Coronary artery (tissue), 2 donors: ENCODE measurements at places on chromosomes 5 and 9.

DNA sequence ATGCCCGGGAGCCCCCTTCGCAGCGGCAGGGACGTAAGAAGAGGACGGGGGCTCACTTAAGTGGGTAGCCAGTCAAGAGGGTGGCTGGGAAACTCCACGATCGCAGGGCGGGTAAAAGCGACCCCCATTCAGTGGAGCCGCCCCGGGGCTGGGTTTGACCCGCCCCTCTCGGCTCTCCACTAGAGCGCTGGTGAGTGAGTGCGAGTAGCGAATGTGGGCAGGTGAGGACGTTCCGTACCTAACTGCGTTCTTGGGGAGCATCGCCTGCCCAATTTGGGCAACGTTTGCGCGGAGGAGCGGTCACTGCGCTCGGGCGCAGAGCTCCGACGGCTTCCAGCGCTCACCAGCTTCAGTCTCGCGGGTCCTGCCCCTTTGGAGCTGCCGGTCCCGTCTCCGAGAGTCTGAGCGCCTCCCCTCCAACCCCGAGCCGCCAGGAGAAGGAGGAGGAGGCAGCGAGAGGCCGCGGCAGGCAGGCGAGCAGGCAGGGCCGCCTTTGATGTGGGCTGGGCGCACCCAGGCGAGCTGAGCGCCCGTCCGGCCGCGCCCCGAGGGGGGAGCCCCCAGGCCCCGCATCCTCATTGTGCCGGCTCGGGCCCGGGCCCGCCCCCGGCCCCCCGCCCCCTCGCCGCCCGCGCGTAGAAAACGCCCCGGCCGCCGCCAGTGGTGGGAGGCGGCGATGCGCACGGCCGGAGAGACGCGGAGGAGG is at the start of gene FGF18:
TSS of gene FGF18 (plus strand) at position 666 of the 706 bp plus-strand sequence. CDS start 553 bp downstream, outside the sequence.
- peak; percentile 76 for DNase-seq

DNA sequence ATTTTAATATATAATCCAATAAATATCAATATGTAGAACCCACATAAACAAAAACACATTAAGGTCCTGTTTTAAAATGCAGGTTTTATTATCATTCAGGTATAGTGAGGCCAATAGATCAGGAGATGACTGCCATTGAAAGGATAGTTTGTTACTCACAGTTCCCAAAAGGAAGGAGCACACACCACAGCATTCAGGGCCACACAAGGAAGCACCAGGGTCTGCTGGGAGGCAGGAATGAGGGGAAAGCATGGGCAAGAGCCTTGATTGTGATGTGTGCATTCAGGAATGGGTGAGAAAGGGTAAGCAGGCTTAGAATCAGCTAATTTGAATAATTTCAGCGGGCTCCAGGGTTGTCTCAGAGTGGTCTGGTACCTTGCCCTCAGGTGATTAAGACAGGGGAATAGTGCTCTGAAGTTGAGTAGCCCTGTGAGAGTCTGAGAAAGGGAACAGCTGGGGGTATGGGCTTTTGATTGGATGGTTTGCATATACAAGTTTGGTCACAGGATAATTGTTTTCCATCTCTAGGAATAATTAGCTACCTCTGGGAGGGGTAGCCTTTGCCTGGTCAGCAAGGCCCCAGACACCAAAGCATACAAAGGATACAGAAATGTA is 19.8 kb upstream of the OTULIN start:
- DNase-seq: no peak

DNA sequence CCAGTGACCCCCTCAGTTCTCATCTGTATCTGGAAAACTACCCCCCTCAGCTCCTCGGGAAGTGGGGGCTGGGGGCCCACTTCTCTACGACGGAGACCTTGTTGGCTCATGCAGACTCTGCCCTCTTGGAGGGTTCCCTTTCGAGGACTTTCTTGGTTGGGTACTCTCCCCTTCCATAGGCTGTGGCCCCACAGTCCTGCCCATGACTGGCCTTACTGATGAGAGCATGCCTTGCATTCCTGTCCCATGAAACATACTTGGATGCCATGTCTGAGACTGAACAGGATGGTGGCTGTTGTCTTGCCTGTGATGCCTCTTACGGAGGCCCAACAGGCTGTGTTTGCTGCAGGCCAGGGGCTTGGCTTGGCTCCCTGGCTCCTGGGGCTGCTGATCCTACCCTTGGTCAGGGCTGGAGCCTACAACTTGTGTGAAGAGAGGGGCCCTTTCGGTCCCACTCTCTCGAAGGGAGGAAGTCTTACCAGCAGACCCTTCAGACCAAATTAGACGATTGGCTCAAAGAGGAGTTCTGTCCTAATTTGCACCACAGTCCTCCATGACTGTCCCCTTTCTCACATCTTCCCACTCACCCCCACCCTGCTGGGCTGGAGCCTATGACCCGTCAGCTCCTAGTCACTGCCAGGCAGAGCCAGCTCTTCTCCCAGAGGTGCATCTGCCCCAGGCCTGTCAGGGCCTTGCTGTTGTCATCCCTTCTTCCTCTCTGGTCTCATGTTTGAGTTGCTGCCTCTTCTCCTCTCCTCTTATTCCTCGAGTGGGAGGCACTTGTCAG is 109.9 kb downstream of the CACNA1B start:
- DNase-seq: no peak

- DNase-seq: no peak
Observed at GRCh38 chr9:107712390-107712789, 222.8 kb upstream of the KLF4 start.

GRCh38 chr5:160324886-160325285 is 12.5 kb upstream of the CCNJL start:
- DNase-seq: no peak

- no peak for DNase-seq
Observed at GRCh38 chr5:103465891-103466290, 96.7 kb downstream of the NUDT12 start.

GRCh38 chr9:38047301-38048251 is 21.5 kb downstream of the SHB start:
- no peak for DNase-seq

DNA sequence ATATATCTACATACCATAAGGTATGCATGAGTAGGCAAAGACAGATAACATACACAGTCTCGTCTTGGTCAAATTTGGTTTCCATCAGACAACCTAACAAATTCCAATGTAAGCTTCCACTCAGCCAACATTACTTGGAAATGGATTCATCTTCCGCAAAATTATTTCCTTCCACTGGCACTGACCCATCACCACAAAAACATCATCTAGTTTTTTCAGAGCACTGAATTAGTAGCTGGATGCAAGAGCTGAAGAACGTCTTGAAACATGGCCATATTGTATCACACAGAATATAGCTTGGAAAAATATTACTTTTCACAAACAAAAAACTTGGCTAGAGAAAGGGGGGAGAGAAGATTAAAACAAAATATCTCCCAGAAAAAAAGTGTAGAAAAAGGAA is 73.5 kb downstream of the EFNA5 start:
- no peak for DNase-seq

DNA sequence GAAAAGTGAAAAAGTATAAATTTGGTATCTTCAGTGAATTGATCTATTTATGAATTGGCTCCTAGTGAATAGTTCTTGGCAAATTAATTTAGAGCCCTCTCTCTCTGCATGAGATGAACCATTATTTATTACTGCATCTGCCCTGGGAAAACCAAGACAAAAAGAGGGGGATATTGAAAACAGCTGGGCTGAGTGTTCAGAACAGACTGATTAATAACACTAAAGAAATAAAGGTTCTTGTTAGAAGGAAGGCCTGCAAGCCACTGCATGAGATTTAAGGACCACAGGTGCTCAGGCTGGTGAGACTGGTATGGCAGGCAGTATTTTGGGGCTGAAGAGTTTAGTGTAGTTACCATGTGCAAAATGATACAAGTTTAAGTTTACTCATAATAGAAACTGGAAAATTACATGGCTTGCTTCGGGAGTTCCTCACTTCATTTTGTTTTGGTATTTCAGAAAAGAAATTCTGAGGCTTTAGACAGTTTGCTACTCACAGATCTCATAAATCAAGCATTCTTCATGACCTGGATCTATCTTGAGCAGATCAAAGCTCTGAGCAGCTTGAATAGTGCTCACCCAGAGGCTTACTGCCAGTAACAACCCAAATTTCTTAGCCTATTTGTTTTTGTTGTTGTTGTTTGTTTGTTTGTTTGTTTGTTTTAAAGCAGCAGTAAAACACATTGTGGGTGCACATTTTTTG is 56.1 kb downstream of the KIAA1958 start:
- no peak for DNase-seq

- no peak for DNase-seq
Observed at GRCh38 chr5:107155707-107156106, 515.0 kb downstream of the EFNA5 start.

- no peak for DNase-seq
Observed at GRCh38 chr9:86794391-86795046, 152.8 kb downstream of the GAS1 start.

- no peak for DNase-seq
Observed at GRCh38 chr5:25295067-25295466, 650.3 kb upstream of the CDH10 start.

DNA sequence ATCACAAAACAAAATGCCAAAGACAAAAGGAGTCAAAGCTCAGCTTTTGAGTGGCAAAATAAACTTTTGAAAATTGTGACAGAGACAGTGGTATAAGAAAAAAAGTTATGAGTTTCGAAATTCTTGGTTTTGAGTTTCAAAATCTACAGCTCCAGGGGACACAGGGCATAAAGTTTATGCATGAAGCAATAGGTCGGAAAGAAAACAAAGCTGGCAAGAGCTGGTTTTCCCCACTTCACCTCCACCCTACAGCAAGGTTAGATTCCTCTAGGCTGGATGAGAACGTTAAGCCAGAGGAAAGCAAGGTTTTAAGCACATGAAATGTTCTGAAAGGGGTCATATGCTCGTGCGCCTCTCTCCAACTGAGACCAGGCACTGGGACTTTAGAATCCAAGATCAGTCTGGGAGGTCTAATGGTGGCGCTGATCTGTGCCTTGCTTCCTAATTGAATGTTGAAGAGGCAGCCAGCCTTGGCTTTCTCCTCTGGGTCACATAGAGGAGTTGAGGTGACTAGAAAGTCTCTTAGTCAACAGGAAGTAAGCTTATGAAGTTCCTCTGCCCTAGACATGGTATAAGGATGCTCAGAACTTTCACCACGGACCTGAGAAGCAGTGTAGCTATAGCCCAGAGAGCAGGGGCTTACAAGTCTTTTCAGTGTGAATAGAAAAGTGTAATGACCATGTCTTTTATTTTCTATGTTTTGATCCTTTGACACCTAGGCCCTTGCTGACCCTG is 167.7 kb upstream of the DMAC1 start:
- no peak for DNase-seq

- DNase-seq: no peak
Observed at GRCh38 chr9:88355166-88355565, 33.1 kb upstream of the SPIN1 start.

- DNase-seq: no peak
Observed at GRCh38 chr9:134301387-134302129, 24.7 kb upstream of the RXRA start.

GRCh38 chr5:67119010-67119409 is 77.6 kb downstream of the CD180 start:
- DNase-seq: no peak

GRCh38 chr5:89729623-89730301 is 679.8 kb downstream of the CETN3 start:
- DNase-seq: no peak

DNA sequence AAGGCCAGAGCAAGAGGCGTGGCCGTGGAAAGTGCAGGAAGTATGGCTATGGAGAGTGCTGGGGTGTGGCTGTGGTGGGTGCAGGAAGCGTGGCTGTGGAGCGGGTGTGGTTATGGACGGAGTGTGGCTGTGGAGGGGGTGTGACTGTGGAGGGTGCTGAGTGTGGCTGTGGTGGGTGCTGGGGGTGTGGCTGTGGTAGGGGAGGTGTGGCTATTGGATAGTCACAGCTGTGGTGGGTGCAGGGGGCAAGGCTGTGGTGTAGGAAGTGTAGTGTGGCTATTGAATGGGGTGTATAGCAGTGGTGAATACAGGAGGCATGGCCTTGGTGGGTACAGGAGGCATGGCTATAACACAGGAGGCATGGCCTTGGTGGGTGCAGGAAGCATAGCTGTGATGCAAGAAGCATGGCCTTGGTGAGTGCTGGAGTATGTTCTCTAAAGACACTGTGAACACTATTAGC is 40.8 kb upstream of the SPATA31C2 start:
- DNase-seq: no peak

DNA sequence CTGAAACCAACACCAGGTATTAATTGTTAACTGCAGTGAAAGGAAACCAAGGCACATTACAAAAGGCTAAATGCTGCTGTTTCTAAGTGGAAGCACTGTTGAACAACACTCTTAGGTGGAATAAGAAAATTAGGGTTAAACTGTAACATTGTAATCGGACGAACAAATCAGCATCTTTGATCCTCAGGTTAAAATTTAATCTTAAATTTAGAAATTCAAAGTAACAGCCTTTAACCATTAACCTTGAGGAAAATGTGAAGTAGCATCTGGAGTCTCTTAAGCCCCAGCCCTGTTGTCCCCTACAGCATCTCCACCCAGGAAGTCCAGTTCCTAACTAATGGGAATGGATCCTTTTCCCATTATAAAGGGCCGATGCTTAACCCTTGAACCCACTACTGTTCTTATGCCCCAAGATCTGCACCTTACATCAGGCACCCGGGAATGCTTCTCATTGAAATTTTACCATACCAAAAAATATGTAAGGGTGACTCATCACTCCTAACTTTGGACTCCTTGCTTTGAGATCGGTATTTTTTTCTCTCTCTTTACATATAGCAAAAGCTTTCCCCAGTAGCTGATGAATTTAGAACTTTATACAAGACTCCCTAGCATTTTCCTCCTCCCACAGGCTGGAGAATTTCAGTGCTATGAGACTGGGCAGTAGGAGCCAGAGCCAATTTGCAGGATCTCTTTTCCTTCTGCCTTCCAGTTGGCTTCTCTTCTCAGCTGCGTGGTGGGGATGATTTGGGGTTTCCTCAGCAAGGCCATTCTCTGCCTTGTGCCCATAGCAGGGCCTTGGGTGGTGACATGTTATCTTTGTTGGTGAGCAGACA is 32.0 kb upstream of the ITGA2 start:
- DNase-seq: no peak

DNA sequence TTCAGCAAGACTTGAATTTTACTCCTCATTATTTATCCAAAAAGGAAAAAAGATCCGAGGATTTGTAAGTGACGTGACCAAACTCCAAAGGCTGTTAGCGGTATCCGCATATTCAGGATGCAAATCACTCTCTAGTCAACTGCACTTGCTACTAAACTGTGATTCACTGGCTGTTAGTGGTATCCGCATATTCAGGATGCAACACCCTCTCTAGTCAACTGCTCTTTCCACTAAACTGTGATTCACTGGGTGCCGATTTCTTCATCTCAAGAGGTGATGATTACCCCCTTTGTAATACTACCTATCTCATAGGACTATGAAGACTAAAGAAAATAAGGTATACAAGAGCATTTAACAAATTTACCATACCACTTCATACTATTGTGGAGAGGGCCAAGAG is 5.7 kb downstream of the MAPKAP1 start:
- DNase-seq: no peak

- DNase-seq: no peak
Observed at GRCh38 chr5:11322133-11322532, 561.1 kb upstream of the DAP start.
